ENCODE measurements at places on chromosomes 12 and 14. TPM values are rescaled to one million over a fixed set of nuclear protein-coding genes. Genes with fewer than 3 reads are reported as not detected.

DNA sequence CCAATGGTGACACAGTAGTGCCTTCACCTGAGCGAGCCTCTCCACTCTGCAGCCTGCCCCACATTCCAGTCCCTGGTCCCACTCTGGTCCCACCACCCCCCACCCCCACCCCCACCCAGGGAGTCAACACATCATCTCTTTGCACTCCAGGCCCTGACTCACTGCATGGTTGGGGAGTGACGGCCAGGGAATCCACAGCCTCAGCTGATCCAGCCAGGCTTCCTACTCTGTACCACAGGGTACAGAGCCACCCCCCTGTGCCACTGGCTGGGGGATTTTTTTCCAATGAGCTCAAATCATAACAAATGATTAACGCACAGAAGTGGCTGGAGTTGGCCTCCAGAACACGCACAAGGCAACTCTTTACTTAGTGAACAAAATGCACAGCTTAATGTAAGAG is 233.7 kb downstream of the NTF3 start:
- H3K4me1 ChIP-seq: no peaks in the 10 kb centered on the region
- H3K4me3 ChIP-seq: no peak overlapping the region
- H3K36me3 ChIP-seq: no peaks in the 10 kb centered on the region
- no peaks in the 10 kb centered on the region for H3K27me3 ChIP-seq
- H3K27ac ChIP-seq: no peak overlapping the region

The NDUFB1 gene
- 104 TPM for total RNA-seq

The NPAS3 gene
- total RNA-seq: not detected

The KRT77 gene
- not detected for total RNA-seq

DNA sequence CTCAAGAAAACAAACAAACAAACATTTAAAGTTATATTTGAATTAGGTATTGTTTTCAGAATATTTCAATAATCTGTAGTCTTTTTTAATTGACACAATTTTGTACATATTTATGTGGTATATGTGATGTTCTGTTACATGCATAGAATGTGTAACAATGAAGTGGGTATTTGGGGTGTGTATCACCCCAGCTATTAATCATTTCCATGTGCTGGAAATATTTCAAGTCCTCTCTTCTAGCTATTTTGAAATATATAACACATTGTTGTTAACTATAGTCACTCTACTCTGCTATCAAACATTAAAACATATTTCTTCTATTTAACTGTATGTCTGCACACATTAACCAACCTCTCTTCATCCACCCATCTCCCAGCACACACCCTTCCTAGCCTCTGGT is 32.0 kb upstream of the SIX1 start:
- no peak for DNase-seq
- H3K36me3 ChIP-seq: no peaks in the 10 kb centered on the region
- no peak overlapping the region for H3K4me3 ChIP-seq
- peaks cover 21% of the 10 kb centered on the region for H3K27me3 ChIP-seq
- H3K27ac ChIP-seq: no peak overlapping the region

The RPS6KA5 gene
- total RNA-seq: 23.2 TPM

DNA sequence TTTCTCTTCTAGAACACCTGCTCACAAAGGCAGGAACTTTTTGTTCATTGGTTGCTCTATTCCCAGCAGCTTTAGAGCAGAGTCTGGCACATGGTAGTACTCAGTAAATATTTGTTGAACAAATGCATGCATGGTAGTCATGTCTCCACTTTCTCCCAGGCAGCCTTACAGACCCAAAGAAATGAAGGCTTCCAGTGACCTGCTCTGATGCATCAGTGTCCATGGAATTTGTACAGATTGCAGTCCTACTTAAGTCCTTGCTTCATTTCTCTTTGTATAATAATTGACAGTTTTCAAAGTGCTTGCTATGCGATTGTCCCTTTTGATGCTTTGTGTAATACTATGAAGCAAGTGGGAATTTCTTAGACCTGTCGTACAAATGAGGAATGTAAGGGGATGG is 119.6 kb downstream of the DERA start:
- no peak for DNase-seq
- no peaks in the 10 kb centered on the region for H3K27me3 ChIP-seq
- no peak overlapping the region for H3K27ac ChIP-seq
- peaks cover 39% of the 10 kb centered on the region for H3K36me3 ChIP-seq
- no peaks in the 10 kb centered on the region for H3K4me1 ChIP-seq

GRCh38 chr14:92437729-92438285 is 75.8 kb upstream of the RIN3 start:
- H3K4me1 ChIP-seq: peaks cover 33% of the 10 kb centered on the region
- H3K4me3 ChIP-seq: no peak overlapping the region
- DNase-seq: no peak
- H3K36me3 ChIP-seq: peaks cover 3% of the 10 kb centered on the region

Measured in naive thymus-derived CD8-positive, alpha-beta T cell (primary cell).